ENCODE measurements at places on chromosomes 7 and 10.

DNA sequence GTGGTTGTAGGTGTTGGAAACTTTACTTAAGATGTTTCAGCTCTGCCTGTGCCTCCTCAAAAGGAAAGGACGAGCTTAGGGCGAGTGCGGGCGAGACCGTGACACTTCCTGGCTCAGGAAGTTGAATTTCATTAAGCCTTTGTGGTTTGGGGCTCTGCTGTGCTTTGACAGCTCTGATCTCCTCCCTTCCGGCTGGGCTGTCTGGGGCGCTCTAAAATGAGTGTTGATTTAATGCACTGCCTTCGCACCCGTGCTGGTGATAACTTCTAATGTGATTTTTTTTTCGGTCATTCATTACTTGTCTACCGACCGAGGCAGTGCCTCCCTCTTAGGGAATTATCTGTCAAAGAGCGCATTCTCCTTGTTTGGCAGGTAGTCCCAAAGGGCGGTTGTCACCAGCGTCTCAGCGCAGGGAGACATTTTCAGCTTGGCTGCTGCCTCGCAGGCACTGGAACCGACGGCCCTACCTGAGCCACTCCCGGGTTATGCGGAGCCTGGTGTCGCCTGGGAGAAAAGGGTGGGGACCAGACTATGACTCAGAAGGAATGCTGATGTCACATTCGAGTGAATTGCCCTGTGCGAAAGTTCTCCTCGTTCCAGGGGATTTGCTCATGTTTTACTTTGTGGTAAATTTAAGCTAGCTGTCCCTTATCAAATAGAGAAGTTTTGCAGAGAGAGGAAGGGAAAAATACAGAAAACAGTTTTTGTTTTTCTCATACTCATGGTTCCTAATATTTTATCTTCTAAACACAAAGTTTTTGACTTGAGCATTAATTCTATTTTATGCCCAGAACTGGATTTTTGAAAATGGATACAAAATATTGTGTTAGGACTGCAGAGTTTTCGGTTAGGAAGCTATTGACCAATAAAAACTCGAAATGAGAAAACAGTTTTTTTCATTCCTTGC is 920 bp downstream of the TES start:
- DNase-seq = peak; percentile 50

GRCh38 chr7:29116361-29117200 is 29.8 kb downstream of the CPVL start:
- no peak for DNase-seq

DNA sequence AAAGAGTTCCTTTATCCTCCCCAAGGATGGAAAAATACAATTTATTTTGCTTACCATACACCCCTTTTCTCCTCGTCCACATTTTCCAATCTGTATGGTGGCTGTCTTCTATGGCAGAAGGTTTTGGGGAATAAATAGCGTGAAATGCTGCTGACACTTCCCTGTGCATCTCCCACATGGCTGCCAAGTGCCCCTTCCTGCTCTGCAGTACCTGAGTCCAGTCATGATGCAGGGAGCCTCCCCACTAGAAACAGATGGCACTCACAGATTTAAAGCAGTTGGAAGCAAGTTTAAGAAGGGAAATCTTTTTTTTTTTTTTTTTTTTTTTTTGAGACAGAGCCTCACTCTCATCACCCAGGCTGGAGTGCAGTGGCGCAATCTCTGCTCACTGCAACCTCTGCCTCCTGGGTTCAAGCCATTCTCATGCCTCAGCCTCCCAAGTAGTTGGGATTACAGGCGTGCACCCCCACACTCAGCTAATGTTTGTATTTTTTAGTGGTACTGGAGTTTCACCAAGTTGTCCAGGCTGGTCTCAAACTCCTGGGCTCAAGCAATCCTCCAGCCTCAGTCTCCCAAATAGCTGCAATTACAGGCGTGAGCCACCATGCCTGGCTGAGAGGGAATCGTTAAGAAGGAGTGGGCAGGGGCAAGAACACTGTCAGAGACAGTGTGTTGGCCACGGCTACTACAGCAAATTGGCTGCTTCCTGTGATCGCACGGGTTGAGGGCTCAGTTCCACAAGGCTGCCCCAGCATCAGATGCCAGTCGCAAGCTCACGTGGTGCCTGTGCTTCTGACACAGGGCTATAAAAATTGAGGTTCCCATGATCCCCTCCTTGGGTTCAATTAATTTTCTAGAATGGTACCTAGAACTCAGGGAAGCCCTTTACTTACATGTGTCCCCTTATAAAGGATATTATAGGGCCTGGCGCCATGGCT is 5.3 kb upstream of the PILRA start:
- no peak for DNase-seq

- no peak for DNase-seq
Measured at GRCh38 chr7:149196705-149197171, 1.4 kb downstream of the ZNF282 start.

DNA sequence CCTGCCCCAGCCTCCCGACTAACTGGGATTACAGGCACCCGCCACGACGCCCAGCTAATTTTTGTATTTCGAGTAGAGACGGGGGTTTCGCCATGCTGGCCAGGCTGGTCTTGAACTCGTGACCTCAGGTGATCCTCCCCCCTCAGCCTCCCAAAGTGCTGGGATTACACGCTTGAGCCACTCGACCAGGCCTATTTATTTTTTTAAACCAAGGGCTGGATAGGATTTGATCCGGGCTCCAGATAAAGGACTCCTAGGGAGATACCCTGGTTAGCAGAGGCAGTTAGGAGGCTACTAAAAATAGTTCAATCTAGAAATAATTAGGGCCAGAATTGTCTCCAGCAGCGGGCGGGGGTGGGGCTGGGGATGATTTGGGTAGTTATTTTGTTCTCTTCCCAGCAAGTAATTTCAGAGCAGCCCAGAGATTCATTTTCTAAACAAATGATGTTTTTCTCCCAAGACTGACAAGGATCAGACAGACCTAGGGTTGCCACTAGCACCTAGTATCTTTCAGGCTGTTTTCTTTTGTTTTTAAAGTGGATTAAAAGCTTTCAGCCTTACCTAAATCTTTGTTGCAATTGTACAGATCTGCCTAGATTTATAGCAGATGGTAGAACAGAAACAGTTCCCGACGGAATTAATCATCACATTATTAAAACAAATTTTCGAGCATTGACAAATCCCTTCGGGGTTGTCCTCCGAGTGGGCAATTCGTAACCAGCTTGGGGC is 859 bp upstream of the SMC3 start:
- no peak for DNase-seq

GRCh38 chr7:150910996-150911422 is 58.7 kb downstream of the AOC1 start:
- DNase-seq = no peak

- no peak for DNase-seq
Measured at GRCh38 chr7:80830584-80831285, 88.1 kb downstream of the SEMA3C start.

Measured in renal cortex interstitium (tissue), 15 donors.